ENCODE measurements at places on chromosomes 5 and 9.

GRCh38 chr5:137753691-137754187, 424 bp downstream of the HNRNPA0 start:
- no peak for DNase-seq

DNA sequence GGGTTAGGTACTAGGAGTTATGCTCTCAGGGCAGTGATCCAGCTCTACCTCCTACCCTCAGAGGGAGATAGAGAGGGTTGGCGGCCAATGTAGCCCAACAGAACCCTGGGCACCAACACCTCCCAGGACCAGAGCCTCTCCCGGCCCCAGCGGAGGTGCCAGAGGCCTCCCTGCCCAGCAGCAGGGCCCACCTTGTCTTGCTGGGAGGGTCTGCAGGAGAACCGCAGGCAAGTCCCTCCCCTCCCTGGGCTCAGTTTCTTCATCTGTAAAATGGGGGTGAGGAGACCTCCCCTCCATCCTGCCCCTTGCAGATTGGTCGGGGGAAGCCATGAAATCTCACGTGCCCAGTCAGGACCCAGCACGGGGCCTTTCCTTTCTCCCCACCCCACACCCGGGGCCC, 34.4 kb downstream of the HK3 start:
- no peak for DNase-seq

- DNase-seq = no peak
These were observed 86.4 kb downstream of the PARP8 start for GRCh38 chr5:50752800-50753199.

GRCh38 chr9:113187929-113188595, 33.0 kb downstream of the FKBP15 start:
- no peak for DNase-seq

DNA sequence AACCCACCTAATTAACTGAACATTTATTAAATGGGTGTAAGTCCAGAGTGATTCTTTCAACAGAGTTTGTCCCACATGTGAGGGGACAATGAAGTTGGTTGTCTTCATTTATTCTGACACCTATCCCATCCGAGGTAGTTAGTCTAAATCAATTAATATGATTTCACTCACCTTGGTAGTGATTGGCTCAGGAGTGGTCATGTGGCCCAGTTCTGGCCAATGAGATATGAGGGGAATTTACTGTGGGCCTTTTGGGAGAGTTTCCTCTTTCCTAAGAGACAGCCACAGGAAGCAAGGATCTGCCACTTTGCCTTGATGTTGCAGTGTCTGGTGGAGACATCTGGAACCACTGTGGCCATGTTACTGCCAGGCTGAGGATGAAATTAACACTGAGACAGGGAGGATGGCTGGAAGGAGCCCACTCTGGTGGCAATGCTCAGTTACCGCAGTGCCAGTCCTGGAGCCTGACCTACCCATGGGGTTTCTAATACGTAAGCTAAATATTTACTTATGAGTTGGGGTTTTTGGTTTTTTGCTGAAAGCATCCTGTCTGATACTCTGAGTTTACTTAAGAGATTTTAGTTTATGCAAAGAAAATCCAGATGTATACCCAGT, 118.6 kb downstream of the FGF18 start:
- DNase-seq = no peak

DNA sequence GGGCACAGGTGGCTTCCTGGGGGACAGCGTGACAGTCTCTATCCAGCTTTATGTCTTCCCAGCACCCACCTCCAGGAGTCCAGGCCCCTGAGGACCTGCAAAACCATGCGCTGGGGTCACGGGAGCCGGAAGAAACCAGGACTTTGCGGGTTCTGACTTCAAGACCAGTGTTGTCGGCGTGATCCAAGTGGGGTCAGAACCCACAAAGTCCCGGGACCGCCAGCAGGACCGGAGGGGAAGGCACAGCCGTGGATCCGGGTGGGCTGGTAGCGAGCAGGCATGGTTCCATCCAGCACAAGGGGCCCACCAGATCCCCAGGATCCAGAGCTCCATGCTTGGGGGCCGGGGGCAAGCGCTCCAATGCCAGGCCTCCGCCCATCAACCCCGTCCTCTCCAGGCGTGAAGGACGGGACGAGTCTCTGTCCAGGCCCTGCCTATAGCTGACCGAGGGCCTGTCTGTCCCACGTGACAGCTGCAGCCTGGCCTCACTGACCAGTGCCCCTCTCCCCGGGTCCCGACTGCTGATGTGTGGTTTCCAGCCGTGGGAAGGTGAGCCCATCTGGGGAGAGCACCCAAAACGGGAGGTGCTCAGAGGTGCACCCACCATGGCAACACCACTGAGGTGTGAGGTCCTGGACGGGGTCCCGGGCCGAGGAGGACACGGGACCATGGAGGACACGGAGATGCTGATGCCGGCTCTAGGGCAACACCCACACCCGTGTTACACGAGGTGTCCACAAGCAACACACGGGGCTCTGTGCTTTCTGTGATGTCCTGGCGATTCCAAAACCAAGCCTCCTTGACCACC, 48.9 kb downstream of the SLC12A7 start:
- no peak for DNase-seq

- DNase-seq = no peak
These were observed 137.1 kb downstream of the FOXD1 start for GRCh38 chr5:73311291-73312110.

GRCh38 chr5:90301248-90301647, 108.3 kb downstream of the CETN3 start:
- DNase-seq = no peak

- no peak for DNase-seq
These were observed 9.8 kb downstream of the PDLIM4 start for GRCh38 chr5:132267166-132267739.

DNA sequence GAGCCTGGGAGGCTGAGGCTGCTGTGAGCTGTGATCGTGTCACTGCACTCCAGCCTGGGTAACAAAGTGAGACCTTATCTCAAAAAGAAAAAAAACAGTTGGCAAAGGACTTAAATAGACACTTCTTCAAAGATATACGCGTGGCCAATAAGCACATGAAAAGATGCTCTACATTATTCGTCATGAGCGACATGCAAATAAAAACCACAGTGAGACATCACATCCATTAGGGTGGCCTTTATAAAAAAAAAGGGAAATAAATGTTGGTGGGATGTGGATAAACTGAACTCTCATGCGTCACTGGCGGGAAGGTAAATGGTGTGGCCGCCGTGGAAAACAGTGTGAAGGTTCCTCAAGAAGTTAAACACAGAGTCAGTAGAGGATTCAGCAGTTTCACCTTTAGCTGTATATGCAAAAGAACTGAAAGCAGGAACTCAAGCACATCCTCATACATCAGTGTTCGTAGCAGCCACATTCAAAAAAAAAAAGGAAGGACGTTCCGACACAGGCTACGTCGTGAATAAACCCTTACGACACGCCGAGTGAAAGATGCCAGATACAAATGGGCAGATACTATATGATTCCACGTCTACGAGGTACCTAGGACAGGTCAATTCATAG, 24.5 kb upstream of the NRARP start:
- peak; percentile 42 for DNase-seq

DNA sequence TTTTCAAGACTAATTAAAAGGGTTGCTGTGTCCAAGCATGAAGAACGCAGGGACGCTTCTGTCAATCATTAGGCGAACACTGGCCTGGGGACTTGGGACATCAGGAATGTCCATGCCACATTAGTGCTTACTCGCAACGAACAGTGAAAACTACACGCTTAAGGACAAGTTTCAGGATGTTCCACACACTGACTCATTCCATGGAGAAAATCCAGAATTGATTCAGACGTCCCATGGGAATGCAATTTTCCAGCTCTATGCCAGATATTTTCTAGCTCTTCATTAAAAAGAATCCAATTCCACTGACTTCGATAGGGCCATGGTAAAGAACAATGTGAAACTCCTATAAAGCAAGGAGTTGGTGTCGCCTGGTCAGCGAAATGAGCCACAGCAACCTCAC, 98.2 kb downstream of the CAMSAP1 start:
- no peak for DNase-seq

- DNase-seq = no peak
These were observed 597.3 kb downstream of the PRELID2 start for GRCh38 chr5:145237843-145238242.

DNA sequence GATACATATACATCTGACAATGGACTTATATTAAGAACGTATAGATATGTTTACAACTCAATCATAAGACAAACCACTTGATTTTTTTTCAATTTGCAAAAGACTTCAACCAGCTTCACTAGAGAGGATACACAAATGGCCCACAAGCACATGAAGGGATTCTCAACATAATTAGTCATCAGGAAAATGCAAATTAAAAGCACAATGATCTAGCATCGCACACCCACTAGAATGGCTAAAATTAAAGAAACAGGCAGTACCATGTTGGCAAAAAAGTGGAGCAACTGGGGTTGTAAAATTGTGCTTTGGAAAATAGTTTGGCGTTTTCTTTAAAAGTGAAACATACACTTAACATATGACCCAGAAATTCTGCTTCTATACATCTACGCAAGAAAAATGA, 80.0 kb upstream of the TRIO start:
- no peak for DNase-seq

- DNase-seq = no peak
These were observed 11.3 kb downstream of the PRLR start for GRCh38 chr5:35218981-35219380.

GRCh38 chr9:128142061-128142460, 7.2 kb upstream of the LCN2 start:
- DNase-seq = no peak

- no peak for DNase-seq
These were observed 26.2 kb upstream of the MSX2 start for GRCh38 chr5:174698156-174698555.

DNA sequence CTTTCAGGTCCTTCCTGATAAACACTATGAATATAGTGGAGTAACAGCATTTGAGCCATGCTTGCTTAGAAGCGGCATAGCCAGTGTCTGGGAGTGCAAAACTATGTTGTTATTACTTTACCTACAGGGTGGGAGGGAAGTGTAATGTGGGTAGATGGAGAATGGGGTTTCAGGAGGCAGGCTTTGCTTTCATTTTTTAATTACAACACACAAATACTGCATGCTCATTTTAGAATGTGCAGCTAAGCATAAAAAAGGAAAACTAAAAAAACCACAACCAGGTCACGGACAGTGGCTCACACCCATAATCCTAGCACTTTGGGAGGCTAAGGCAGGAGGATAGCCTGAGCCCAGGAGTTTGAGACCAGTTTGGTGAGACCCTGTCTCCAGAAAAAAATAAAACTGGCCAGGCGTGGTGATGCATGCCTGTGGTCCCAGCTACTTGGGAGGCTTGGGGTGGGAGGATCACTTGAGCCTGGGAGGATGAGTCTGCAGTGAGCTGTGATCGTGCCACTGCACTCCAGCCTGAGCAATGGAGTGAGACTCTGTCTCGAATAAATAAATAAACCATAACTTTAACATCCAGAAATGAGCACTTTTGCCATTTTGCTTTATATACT, 20.2 kb downstream of the HAVCR1 start:
- no peak for DNase-seq

- DNase-seq = peak; percentile 80
These were observed 273.5 kb upstream of the PTGER4 start for GRCh38 chr5:40405996-40406740.

- DNase-seq = no peak
These were observed 156.2 kb upstream of the ZNF618 start for GRCh38 chr9:113719919-113720318.

- DNase-seq = no peak
These were observed 725.3 kb upstream of the PTPRD start for GRCh38 chr9:11338130-11338529.

- DNase-seq = no peak
These were observed 468.7 kb upstream of the TYRP1 start for GRCh38 chr9:12224449-12224848.

DNA sequence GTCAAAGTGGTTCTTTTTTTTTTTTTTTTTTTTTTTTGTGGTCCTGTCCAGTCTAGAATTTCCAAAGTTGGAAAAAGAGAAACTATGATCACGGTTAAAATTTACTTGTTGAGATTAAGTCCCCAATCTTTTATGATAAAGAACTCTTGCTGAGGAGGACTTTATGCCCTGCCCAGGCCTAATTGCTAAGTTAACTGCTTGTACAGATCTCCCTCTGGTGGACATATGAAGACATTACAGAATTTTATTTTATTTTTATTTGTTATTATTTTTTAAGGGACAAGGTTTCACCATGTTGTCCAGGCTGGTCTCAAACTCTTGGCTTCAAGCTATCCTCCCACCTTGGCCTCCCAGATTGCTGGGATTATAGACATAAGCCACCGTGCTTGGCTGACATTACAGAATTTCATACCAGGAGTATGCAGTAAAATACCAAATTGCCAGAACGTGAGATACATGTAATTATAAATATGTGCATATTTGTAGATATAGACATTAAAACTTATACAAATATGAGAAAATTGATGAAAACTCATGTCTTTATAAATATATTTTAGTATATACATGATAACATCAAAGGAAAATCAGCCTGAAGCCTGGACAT, 91.2 kb downstream of the RFK start:
- DNase-seq = peak; percentile 66

- no peak for DNase-seq
These were observed 48.2 kb downstream of the HMHB1 start for GRCh38 chr5:143860211-143860610.

- DNase-seq = no peak
These were observed 165.8 kb upstream of the ANKH start for GRCh38 chr5:15037247-15037908.

DNA sequence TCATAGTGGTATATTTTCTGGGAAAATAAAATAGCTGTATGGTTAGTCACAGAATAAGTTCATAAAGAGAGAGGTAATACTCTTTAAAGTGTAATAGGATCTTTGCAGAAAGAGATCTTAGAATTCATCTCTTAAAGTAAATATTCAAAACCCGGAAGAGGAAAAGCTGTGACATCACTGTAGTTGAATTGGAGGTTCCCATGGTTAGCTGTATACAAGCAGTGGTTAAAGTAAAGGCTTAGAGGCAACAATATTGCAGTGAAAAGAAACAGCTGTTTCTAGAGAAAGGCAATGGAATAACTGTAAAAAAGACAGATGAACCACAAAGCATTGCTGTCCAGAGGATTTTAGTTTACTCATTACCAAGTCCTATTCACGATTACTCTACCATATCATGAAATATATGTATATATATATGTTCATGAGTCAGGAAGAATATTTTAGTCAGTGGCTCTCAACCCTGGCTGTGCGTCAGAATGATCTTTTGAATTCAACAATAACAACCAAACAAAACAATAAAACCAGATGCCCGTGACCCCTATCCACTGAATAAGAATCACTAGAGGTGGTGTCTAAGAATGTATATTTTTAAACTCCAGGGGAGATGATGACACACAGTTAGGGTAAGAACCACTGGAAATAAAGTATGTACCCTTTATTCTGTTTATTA, 4.7 kb downstream of the ERCC6L2 start:
- no peak for DNase-seq

DNA sequence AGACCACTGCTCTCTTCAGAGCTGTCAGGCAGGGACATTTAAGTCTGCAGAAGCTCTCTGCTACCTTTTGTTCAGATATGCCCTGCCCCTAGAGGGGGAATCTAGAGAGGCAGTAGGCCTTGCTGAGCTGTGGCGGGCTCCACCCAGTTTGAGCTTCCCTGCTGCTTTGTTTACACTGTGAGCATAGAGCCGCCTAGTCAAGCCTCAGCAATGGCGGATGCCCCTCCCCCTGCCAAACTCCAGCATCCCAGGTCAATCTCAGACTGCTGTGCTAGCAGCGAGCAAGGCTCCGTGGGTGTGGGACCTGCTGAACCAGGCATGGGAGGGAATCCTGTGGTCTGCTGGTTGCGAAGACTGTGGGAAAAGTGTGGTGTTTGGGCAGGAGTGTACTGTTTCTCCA, 59.9 kb downstream of the CAVIN4 start:
- no peak for DNase-seq

Data from natural killer cell (primary cell).